NCI-H1694 (cell line): ENCODE measurements at places on chromosomes 5 and 9.

DNA sequence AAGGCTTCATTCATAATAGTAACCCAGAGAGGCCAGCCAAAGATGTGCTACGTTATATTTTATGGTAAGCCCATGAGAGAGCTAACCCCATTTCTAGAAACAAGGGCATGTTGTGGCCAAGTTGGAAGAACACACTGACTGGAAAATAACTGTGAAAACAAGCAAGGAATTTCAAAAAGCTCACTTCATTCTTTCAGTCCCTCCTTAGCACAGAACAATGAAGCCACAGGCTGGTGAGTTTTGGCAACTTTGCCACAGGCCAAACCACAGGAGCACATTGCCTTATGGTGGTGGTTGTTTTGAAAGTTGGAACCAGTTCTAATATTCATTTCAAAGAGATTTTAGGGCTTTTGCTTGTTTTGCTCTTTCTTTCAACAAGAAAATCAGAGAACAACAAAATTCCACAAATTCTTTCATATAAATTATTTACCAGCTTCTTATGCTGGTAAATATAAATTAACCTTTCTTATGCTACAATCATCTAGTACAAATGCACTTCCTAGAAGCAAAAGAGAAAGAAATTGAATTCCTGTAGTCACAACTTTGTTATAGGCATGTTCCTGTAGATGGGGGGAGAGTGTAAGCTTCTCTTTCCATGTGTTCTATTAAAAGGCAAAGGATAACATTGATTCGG lies 225.4 kb upstream of the RFX3 start:
- DNase-seq, result no peak

DNA sequence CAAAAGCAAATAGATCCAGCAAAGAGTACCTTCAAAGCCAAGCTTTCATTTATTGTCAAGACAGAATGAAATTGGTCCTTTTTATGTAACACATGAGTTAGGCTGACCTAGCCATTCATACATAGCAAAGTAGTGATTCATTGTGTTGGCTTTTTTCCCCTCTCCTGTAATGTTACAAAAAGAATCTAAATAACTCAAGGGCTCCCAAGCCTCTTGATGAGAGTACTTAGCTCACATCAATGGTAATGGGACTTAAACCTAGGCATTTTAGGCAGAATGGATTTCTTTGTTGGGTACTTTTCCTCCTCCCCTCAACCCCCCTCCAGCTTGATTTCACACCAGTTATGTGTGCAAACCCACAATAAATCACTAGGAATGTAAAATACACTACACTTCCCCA lies 123.7 kb downstream of the EBF1 start:
- no peak for DNase-seq

DNA sequence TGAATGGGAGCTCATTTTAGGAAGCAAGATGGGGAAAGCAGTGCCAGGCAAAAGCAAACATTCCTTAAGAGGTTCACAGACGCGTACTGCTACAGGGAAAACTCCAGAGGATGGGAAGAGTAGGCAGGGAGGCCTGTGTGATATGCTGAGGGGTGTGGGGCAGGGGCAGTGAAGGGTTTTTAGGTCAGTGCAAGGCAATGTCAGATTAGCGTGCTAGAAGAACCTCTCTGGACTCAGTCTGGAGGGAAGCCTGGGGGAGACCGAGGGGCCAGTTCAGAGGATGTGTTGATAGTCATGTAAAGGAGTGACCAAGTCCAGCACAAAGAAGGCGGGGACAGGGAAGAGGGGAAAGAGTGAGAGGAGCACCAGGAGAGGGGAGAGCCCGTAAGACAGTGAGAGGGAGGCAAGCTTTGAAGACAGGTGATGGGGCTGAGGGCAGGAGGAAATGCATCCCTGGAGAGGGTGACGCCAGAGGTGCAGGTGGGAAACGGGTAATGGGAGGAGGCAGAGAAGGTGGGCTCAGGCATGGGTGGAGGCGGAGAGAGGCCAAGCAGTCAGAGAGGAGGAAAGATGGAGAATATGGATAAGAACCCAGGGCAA lies 134.5 kb downstream of the MTX3 start:
- no peak for DNase-seq

DNA sequence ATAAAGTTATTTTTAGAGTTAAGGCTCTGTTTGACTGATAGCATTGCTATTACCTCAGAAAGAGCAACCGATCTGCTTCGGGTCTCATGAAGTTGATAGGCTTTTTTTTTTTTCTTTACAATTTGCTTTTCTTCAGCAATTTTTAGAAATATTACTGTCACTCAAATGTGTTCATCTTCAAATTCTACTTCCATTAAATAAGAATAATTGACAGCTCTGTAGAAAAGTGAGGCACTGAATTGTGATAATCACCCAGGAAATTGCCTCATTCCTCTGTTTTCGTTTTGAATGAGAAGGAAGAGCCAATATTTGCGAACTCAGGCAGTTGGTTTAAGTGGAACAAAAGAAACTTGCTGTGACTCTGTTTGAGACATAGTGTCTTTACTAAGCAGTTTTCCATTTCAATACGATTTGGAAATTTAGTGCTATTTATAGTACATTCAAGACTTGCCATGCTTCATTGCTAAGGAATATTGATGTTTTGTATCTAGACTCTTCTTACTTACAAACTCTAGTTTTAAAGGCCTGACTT lies 700.5 kb upstream of the CDH10 start:
- no peak for DNase-seq

DNA sequence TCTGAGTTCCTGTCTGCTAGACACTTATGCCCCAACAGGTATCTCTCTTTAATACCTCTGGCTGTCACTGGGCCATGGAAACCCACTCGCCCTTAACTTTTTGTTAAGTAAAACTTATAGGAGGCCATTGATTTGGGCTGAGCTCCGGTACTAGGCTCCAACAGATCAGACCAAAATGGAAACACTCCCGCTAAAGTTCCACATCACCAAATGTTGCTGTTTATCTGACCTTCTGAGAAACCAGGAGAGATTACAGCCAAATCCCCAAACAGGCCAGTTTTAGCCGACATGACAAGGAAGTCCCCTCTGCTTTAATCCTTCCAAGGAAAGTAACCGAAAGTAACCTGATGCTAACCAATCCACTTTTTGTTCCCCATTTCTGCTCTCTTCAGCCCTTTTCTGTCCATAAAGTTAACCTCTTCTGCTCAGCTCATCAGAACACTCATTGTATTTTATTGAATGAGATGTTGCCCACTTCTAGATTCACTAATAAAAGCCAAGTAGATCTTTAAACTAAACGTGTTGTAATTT lies 115.2 kb upstream of the LHFPL2 start:
- no peak for DNase-seq

- DNase-seq, result peak; percentile 11
Observed at GRCh38 chr5:173707392-173707791, 90.9 kb upstream of the BOD1 start.

- no peak for DNase-seq
Observed at GRCh38 chr5:62256161-62257019, 49.6 kb upstream of the KIF2A start.

DNA sequence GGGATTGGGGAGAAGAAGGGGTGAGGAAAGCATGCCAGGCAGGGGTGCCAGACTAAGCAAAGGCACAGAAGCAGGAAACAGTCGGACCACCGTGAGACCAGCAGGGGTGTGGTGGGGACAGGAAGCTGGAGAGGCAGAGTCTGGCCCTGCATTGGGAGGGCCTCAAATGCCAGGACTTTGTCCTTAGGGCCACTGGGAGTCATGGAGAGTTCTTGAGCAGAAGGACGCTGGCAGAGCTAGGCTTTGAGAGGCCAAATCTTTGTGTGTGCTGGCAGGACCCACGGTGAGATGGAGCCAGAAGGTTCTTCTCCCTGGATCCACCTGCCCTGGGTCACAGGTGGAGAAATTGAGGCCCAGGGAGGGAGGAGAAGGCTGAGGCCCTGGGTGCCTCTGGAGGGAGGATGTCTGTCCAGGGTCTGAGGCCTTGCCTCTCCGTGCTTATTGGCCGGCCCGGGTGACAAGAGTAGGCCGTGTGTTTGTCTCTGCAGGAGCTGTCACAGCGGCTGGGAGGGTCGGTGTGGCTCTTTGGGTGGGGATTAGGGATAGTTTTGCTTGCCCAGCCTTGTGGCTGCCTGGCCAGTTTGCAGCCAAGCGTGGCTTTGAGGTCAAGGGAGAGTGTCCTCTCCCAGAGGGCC lies 1.8 kb upstream of the ENG start:
- no peak for DNase-seq

GRCh38 chr9:112173489-112174221 lies 1.4 kb downstream of the SUSD1 start:
- DNase-seq, result no peak

GRCh38 chr9:99121604-99122003 lies 16.7 kb downstream of the TGFBR1 start:
- no peak for DNase-seq
